Osteocyte (in vitro differentiated cells): ENCODE measurements at places on chromosomes 16 and 17. TPM values are rescaled to one million over a fixed set of nuclear protein-coding genes. Genes with fewer than 3 reads are reported as not detected.
A peak's percentile ranks its signal among the peaks of the same experiment; 100 is the strongest.

DNA sequence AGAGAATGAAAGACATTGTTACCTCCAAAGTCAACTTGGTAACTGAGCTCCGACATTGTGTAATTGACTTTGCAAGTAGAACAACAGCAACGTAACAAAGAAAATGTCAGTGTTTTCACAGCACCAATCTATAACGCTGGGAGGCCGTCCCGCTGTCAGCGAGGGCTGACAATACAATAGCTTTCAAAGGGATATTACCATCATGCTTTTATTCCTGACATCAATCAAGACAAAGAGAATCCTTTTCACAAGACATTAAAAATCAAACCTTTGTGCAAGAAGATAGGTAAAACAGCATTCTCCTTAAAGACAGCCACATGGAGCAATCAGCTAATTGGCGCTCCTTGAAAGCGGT is 6.2 kb downstream of the ZNF423 start:
- DNase-seq, result no peak
- peaks cover 32% of the 10 kb centered on the region for H3K4me1 ChIP-seq
- peaks cover 2% of the 10 kb centered on the region for H3K36me3 ChIP-seq
- H3K4me3 ChIP-seq, result no peak overlapping the region
- peaks cover 13% of the 10 kb centered on the region for H3K27me3 ChIP-seq

GRCh38 chr17:1882836-1883235 is 53.0 kb downstream of the RPA1 start:
- no peaks in the 10 kb centered on the region for H3K27me3 ChIP-seq
- no peak overlapping the region for H3K27ac ChIP-seq
- DNase-seq, result no peak
- H3K36me3 ChIP-seq, result peaks cover 36% of the 10 kb centered on the region
- H3K4me3 ChIP-seq, result no peak overlapping the region
- H3K4me1 ChIP-seq, result peaks cover 5% of the 10 kb centered on the region

GRCh38 chr17:80319262-80319998 is 58.8 kb downstream of the RNF213 start:
- H3K4me1 ChIP-seq, result no peaks in the 10 kb centered on the region
- peaks cover 63% of the 10 kb centered on the region for H3K36me3 ChIP-seq
- no peaks in the 10 kb centered on the region for H3K27me3 ChIP-seq
- no peak overlapping the region for H3K27ac ChIP-seq
- H3K4me3 ChIP-seq, result no peak overlapping the region

DNA sequence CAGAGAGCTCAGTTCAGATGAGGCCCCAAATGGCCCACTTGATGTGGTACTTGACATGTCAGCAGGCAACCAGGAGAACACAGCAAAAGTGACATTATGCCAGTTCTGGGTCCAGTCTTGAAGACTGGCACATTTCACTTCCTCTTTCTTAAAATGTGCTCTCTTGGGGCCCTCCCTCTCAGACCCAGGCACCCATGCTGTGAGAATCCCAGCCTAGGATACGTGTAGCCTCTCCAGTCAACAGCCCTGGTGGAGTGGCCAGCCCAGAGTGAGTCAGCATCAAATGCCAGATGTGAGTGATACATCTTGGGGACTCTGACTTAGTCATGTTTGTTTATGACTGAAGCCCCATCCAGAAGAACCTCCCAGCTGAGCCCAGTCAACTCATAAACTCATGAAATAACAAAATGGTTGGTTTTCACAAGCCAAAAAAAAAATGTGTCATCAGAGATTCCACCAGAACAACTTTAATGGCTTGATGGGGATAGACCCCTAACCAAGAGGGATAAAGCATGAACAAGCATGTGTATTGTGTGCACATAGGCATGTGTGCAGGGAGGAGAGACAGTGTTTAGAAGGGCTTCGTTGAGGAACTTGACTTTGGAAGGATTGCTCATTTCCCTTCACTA is 82.5 kb upstream of the TNRC6C start:
- peaks cover 12% of the 10 kb centered on the region for H3K4me1 ChIP-seq
- no peak overlapping the region for H3K27ac ChIP-seq
- H3K36me3 ChIP-seq, result peaks cover 2% of the 10 kb centered on the region
- H3K4me3 ChIP-seq, result no peak overlapping the region

- peaks cover 23% of the 10 kb centered on the region for H3K4me1 ChIP-seq
- no peak for DNase-seq
- no peak overlapping the region for H3K27ac ChIP-seq
- H3K36me3 ChIP-seq, result peaks cover 14% of the 10 kb centered on the region
- no peaks in the 10 kb centered on the region for H3K27me3 ChIP-seq
Measured at GRCh38 chr17:28648698-28649097, 3.7 kb upstream of the BLTP2 start.

GRCh38 chr16:55030944-55031343 is 100.3 kb downstream of the IRX5 start:
- H3K27ac ChIP-seq, result no peak overlapping the region
- H3K36me3 ChIP-seq, result no peaks in the 10 kb centered on the region
- H3K4me1 ChIP-seq, result no peaks in the 10 kb centered on the region
- H3K4me3 ChIP-seq, result no peak overlapping the region

DNA sequence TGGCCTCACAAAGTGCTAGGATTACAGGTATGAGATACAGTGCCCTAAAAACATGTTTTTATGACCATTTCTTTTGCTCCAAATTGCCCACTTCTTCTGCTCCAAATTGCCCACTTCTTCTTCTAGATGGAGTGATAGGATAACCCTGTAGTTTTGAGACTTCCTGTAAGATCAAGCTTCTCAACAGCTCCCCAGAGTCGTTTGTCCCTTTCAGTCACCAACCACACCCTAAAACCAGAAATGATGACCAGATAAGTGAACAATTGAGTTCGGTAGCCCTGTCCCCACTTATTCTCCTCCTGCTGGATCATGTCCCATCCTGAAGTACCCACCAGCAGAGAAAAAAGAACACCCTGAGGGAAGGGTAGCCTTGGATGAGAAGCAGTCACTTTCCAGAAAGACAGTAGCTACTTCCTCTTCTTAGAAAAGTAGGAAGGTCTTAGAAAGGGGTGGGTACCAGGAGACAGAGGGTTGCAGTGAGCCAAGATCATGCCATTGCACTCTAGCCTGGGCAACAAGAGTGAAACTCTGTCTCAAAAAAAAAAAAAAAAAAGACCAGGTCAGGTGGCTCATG is 2.5 kb downstream of the ODAD4 start:
- no peaks in the 10 kb centered on the region for H3K27me3 ChIP-seq
- H3K4me1 ChIP-seq, result peaks cover 13% of the 10 kb centered on the region
- H3K36me3 ChIP-seq, result no peaks in the 10 kb centered on the region
- no peak overlapping the region for H3K27ac ChIP-seq

- H3K27ac ChIP-seq, result no peak overlapping the region
- H3K36me3 ChIP-seq, result no peaks in the 10 kb centered on the region
- no peak overlapping the region for H3K4me3 ChIP-seq
- no peak for DNase-seq
- H3K4me1 ChIP-seq, result no peaks in the 10 kb centered on the region
- peaks cover 47% of the 10 kb centered on the region for H3K27me3 ChIP-seq
Measured at GRCh38 chr17:39799395-39799794, 61.7 kb downstream of the GRB7 start.

- H3K27me3 ChIP-seq, result peaks cover 12% of the 10 kb centered on the region
- H3K27ac ChIP-seq, result no peak overlapping the region
- no peaks in the 10 kb centered on the region for H3K4me1 ChIP-seq
- H3K36me3 ChIP-seq, result no peaks in the 10 kb centered on the region
- DNase-seq, result no peak
Measured at GRCh38 chr17:71482625-71483024, 638.2 kb upstream of the SOX9 start.

GRCh38 chr17:13182854-13183253 is 165.0 kb upstream of the ELAC2 start:
- H3K4me3 ChIP-seq, result no peak overlapping the region
- H3K27ac ChIP-seq, result no peak overlapping the region
- no peaks in the 10 kb centered on the region for H3K4me1 ChIP-seq
- H3K27me3 ChIP-seq, result peaks cover 19% of the 10 kb centered on the region

GRCh38 chr16:54817432-54817831 is 113.2 kb upstream of the IRX5 start:
- no peak for DNase-seq
- H3K27ac ChIP-seq, result no peak overlapping the region
- H3K27me3 ChIP-seq, result peaks cover 12% of the 10 kb centered on the region

GRCh38 chr17:38898812-38899348 is 26.5 kb upstream of the LASP1NB start:
- H3K27me3 ChIP-seq, result no peaks in the 10 kb centered on the region
- no peak for DNase-seq
- H3K27ac ChIP-seq, result peak overlapping the region; percentile 87

- no peak overlapping the region for H3K4me3 ChIP-seq
- no peak for DNase-seq
- peaks cover 3% of the 10 kb centered on the region for H3K27me3 ChIP-seq
- H3K27ac ChIP-seq, result no peak overlapping the region
- H3K36me3 ChIP-seq, result no peaks in the 10 kb centered on the region
- H3K4me1 ChIP-seq, result peaks cover 6% of the 10 kb centered on the region
Measured at GRCh38 chr16:65689726-65690125, 567.9 kb upstream of the CDH11 start.

- H3K4me3 ChIP-seq, result no peak overlapping the region
- peak overlapping the region; percentile 84 for H3K27ac ChIP-seq
- no peaks in the 10 kb centered on the region for H3K27me3 ChIP-seq
- no peak for DNase-seq
- no peaks in the 10 kb centered on the region for H3K36me3 ChIP-seq
- H3K4me1 ChIP-seq, result peaks cover 59% of the 10 kb centered on the region
Measured at GRCh38 chr17:57899391-57899790, 49.5 kb upstream of the MRPS23 start.

DNA sequence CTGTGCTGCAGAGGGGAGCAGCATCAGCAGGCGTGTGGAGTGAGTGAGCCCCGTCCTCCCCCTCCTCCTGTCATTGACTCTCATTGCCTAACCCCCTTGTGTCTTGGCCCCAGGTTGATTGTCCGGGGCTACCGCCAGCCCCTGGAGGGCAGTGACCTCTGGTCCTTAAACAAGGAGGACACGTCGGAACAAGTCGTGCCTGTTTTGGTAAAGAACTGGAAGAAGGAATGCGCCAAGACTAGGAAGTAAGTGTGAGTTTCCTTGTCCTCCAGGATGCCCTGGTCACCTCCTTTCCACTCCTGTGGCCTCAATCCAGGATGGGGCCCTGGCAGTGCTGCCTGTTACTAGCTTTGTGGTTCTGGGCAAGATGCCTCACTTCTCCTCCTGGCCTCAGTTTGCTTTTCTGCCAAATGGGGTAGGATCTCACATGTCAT is 87.0 kb downstream of the ABCC1 start:
- H3K27ac ChIP-seq, result no peak overlapping the region
- H3K4me3 ChIP-seq, result no peak overlapping the region
- no peaks in the 10 kb centered on the region for H3K27me3 ChIP-seq
- DNase-seq, result no peak

GRCh38 chr17:45132320-45132571 is at the start of gene PLCD3:
Gene PLCD3, minus strand, starts transcription at chr17:45132515. Its CDS starts 105 bp downstream, at chr17:45132410.
- peak within 1 kb of the TSS; percentile 90 for H3K27ac ChIP-seq
- peak within 1 kb of the TSS; percentile 87 for H3K4me3 ChIP-seq
- H3K27me3 ChIP-seq, result no peaks in the 10 kb centered on the region
- H3K4me1 ChIP-seq, result peaks cover 57% of the 10 kb centered on the region
- H3K36me3 ChIP-seq, result no peaks in the 10 kb centered on the region
- DNase-seq, result peak; percentile 91

- DNase-seq, result no peak
- no peak overlapping the region for H3K4me3 ChIP-seq
- H3K4me1 ChIP-seq, result no peaks in the 10 kb centered on the region
- H3K27ac ChIP-seq, result no peak overlapping the region
- peaks cover 17% of the 10 kb centered on the region for H3K27me3 ChIP-seq
Measured at GRCh38 chr16:4544473-4544872, 5.9 kb upstream of the CDIP1 start.

DNA sequence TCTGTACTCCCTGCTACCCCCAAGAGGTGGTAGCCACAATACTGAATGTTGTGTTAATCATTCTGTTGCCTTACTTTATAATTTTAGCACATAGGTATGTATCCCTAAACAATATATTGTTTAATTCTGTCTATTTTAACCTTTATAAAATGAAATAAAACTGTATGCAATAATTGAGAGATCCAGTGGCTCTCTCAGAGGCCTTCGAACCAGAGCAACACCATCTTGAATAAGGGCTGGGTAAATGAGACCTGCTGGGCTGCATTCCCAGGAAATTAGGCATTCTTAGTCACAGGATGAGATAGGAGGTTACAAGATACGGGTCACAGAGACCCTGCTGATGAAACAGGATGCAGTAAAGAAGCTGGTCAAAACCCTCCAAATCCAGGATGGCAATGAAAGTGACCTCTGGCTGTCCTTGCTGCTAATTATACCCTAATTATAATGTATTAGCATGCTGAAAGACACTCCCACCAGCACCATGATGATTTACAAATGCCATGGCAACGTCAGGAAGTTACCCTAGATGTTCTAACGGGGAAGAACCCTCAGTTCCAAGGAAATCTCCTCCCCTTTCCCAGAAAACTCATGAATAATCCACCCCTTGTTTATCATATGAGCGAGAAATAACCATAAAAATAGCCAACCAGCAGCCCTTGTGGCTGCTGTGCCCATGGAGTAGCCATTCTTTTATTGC is 2.0 kb upstream of the CANT1 start:
- no peak for DNase-seq
- H3K4me3 ChIP-seq, result no peak overlapping the region
- no peak overlapping the region for H3K27ac ChIP-seq
- peaks cover 31% of the 10 kb centered on the region for H3K4me1 ChIP-seq
- H3K27me3 ChIP-seq, result peaks cover 2% of the 10 kb centered on the region
- peaks cover 2% of the 10 kb centered on the region for H3K36me3 ChIP-seq

GRCh38 chr16:48501516-48502377 is 108.2 kb downstream of the N4BP1 start:
- no peaks in the 10 kb centered on the region for H3K36me3 ChIP-seq
- H3K4me1 ChIP-seq, result peaks cover 67% of the 10 kb centered on the region
- no peak overlapping the region for H3K4me3 ChIP-seq
- H3K27me3 ChIP-seq, result no peaks in the 10 kb centered on the region
- peak overlapping the region; percentile 29 for H3K27ac ChIP-seq

DNA sequence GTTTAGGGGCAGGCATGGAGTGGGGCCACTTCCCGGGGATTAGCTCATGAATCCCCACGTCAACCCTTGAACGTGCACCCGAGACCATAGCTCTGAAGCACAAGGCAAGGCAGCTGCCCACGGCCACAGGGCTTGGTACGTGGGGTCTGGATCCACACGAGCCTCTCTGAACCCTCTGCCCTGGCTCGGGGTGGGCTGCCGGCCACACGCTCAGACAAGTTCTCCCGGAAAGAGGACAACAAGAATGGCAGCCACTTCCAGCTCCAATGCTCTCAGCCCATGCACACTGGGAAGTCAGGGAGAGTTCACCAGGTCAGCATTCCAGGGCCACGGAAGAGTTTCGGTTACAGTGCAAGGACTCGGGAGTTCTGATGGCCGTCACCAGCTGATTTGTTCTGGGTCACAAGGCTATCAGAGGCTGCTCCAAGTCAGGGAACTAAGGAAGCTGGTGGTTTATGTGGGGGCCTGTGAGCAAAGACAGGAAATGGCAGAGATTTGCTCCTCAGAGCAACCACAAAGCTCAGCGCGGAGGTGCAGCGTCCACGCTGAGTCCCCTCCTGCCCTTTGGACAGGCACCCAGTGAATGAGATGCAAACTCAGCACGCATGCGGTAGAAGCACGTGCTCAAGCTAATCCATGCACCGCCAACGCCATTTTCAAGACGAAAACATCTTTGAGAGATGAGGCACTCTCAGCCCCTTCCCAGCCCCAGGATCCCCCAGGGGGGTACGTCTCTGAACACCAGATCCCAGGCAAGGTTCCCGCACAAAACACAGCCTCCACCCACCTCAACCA is 356.4 kb downstream of the FOXL1 start:
- no peak overlapping the region for H3K27ac ChIP-seq
- peaks cover 10% of the 10 kb centered on the region for H3K4me1 ChIP-seq
- H3K36me3 ChIP-seq, result no peaks in the 10 kb centered on the region
- no peak overlapping the region for H3K4me3 ChIP-seq
- no peak for DNase-seq

Gene TMEM238L
- not detected in 2 replicates for total RNA-seq

Gene RCVRN
- total RNA-seq, result 0.34 TPM in 1 of 2 replicates, not detected in the other

Gene SEPTIN1
- total RNA-seq, result 1.5 and 2.0 TPM in 2 replicates

Gene FOXC2
- 91.8 and 93.4 TPM in 2 replicates for total RNA-seq

Gene ZFP3
- total RNA-seq, result 0.78 and 0.86 TPM in 2 replicates

Gene IKZF3
- total RNA-seq, result not detected in 2 replicates

Gene MBTD1
- total RNA-seq, result 17.9 and 19.6 TPM in 2 replicates

Gene TEDC2
- total RNA-seq, result 4.4 and 6.7 TPM in 2 replicates

Gene DPEP3
- not detected in 2 replicates for total RNA-seq

Gene KRTAP4-9
- not detected in 2 replicates for total RNA-seq
